ENCODE measurements at places on chromosomes 11 and 22. TPM values are rescaled to one million over a fixed set of nuclear protein-coding genes. Genes with fewer than 3 reads are reported as not detected.

Gene MUC6
- not detected for total RNA-seq

Gene TAF6L
- total RNA-seq, result 12.7 TPM

Gene OR5A1
- total RNA-seq, result not detected

Gene CST6
- not detected for total RNA-seq

Gene OTOG
- total RNA-seq, result not detected

Gene TRIM6
- 9.7 TPM for total RNA-seq

Gene C22orf15
- total RNA-seq, result not detected

Gene RTN4R
- 12.4 TPM for total RNA-seq

Gene CALCA
- not detected for total RNA-seq

Gene HOATZ
- total RNA-seq, result not detected

Gene MS4A12
- not detected for total RNA-seq

Gene POU2AF1
- not detected for total RNA-seq

Gene TSGA10IP
- total RNA-seq, result not detected

Gene ALDH3B2
- not detected for total RNA-seq

Data from A549 treated with GW870086 at 1 μM for 4 hours (cell line).